CD4-positive, alpha-beta T cell treated with Interleukin-21 for 1 hour (primary cell): ENCODE measurements at places on chromosomes 12 and 14.

DNA sequence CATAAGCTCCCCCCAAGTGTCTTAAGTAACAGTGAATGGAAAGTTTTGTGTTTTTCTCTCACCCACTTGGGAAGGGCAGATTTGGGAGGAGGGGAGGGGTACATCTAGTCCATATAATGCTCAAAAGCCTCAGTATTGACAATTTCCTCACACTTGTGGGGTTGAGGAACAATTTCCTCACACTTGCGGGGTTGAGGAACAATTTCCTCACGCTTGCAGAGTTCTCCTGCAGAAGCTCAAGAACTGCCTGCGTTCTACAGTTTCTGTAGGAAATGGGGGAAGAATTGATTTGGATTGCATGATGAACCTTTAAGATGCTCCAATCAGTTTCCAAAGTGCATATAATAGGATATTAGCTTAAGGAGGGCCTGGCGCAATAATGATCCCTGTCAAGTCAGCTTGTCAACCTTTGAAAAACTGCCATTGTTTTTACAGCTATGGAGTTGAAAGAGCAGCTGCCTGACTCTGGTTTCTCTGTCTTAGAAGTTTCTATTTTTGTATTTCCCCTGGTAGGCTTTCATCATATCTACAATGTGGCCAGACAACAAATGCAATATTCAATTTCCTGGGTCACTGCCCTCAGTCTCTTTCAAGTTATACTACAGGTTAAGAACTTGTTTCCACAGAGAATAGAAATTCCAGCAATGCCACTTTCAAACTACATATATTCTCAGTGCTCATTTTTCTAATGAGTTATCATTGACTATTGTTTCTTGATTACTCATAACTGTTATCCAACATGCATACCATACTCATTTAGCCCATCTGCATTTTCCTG, 66.5 kb downstream of the PLEKHG7 start:
- no peak for DNase-seq

DNA sequence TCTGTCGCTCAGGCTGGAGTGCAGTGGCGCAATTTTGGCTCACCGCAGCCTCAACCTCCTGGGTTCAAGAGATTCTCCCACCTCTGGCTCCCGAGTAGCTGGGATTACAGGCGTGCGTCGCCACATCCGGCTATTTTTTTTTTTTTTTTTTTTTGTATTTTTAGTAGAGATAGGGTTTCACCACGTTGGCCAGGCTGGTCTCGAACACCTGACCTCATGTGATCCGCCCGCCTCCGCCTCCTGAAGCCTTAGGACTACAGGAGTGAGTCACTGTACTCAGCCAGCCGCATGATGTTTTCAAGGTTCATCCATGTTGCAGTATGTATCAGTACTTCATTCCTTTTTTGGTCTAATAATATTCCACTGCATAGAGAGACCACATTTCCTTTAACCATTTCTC, 2.4 kb upstream of the RNF34 start:
- DNase-seq, result no peak

DNA sequence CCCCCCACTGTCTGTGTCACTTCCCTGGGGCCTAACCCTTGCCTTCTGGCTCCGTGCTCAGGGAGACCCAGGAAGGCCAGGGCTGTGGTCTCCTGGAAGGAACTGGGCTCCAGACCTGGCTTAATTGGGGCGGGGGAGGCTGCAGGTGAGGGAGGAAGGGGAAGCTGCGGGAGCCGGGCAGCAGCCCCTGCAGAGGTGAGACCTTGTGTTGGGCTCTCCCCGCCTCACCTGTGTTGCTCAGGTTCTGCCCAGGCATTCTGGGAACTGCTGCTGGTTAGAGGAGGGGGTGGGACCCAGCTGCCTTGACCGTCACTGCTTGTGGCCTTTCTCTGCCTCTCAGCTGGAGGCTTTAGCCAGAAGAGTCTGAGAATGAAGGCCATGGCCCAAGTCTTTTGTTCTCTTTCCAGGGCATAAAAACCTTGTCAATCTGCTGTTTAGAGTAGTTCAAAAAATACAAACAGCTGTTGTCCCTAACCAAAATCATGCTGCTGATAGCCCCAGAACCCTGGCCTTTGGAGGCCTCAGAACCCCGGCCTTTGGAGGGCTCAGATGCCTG, 247.6 kb downstream of the CHST11 start:
- no peak for DNase-seq

GRCh38 chr12:94571556-94571955, 78.8 kb downstream of the TMCC3 start:
- DNase-seq, result no peak

DNA sequence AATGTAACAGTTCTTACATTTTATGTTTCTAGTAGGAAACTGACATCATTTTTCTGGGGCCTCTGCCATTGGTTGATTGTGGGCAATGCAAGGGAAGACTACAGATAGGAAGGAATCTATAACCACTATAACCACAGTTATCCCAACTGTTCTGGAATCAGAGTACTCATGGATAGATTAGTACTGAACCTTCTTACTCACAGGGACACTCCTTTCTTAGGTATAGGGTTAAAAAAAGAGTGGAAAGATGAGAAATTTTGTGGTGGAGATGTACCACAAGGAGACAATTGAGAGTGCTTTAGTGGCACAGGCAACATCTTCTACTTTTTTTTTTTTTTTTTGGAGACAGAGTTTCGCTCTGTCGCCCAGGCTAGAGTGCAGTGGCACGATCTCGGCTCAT, 21.0 kb downstream of the TMEM116 start:
- no peak for DNase-seq

- DNase-seq, result no peak
These were observed 38.2 kb downstream of the SLC38A4 start for GRCh38 chr12:46787496-46788055.

DNA sequence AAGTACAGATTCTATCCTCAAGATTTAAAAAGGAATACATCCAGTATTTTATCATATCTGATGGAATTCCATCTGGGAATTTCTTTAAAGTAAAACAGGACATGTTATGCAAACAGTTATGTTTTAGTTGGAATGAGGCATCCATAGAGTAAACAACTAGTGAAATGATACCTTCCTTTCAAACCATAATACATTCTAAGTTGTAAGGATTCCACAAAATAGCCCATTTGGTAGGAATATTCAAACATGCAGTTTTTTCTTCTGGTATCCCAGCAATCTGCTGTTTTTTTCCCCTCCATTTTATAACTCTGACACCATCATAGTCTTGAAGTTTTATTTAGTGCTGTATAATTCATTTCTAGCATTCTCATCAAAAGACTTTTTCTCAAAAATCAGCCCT, 149.6 kb downstream of the ADAMTS20 start:
- DNase-seq, result no peak

DNA sequence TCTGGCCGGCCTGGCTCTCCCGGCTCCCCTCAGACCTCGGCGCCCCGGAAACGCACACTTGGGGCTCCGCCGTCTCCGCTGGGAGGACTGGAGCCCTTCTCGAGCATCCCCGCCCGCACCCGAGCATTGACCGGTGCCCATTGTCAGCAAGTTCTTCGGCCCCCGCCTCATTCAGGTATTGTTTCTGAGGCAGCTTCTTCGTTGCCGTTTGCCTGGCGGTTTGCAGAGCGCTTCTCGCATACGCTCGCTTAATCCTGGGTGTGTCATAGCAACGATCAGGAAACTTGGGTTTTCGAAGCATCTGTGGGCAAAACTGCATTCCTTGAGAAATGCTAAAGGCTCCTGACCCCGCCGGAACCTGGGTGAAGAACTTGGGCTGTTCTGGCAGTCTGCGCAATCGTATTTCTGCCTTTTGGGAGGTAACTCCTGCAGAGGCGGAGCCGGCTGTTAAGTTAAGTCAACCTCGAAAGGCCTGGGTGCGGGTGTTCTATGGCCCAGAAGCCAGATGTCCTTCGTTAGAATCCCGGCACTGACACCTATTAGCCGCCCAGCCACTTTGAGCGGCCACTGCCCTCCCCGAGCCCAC, 518 bp downstream of the GSKIP start:
- peak; percentile 44 for DNase-seq
